ENCODE measurements at places on chromosomes 4 and X.

- DNase-seq: no peak
These were observed 6.0 kb downstream of the GAGE10 start for GRCh38 chrX:49309401-49309981.

GRCh38 chr4:3516061-3516835 lies 16.0 kb downstream of the LRPAP1 start:
- no peak for DNase-seq

DNA sequence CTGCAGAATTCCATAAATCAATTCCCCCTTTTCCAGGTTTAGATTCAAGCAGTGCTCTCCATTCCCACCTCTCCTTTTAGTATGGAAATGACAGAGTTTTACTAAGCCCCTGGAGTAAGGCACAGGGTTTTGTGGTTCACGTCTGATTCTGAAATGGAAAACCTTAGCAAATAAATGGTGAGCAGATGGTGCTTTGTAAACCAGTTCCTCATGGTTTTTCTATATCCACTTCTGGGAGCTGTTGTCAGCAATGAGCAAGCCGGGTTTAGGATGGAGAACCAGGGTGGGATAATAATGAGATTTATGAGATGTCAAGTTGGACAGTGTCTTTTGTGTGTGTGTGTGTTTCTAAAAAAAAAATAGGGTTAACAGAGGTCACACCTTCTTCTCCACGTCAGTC lies 113.8 kb upstream of the RBPJ start:
- no peak for DNase-seq

DNA sequence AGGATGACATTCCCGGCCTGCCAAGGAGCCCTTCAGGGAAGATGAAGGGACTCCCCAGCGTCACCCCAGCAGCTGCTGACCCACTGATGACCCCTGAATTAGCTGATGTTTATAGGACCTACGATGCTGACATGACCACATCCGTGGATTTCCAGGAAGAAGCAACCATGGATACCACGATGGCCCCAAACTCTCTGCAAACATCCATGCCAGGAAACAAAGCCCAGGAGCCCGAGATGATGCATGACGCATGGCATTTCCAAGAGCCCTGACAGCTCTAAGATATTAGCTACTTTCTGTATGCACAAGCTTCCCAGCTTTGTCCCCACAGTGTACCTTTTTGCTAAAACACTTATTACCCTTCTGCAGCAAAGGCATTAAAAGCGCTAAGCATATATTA lies 14.4 kb downstream of the AMBN start:
- no peak for DNase-seq
